Stimulated activated CD4-positive, alpha-beta T cell treated with anti-CD3 and anti-CD28 coated beads, Interleukin-12 subunit alpha, Interleukin-12 subunit beta, amount 100 ng/mL, for 48 hours (primary cell): ENCODE measurements at places on chromosomes 3 and 15.

DNA sequence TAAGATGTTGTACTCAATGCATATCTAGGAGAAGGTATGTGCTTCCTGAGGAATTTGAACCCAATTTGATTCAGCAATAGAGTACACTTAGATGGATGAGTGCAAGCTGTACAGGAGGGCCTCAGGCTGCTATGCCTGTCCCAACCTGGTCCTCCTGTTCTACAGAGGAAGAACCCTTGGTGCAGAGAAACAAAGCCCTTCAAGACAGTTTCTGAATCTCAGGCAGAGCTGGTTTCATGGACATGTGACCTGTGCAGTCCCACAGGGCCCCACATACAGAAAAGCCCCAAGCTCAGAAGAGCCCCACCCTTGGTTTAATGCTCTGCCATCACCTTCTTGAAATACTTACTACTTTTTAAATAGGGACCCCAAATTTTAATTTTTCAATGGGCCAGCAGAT lies 15.3 kb downstream of the FOXP1 start:
- DNase-seq, result no peak

- no peak for DNase-seq
Measured at GRCh38 chr3:2883283-2883682, 226.9 kb downstream of the IL5RA start.

- no peak for DNase-seq
Measured at GRCh38 chr3:98564282-98565005, 29.0 kb downstream of the CPOX start.

DNA sequence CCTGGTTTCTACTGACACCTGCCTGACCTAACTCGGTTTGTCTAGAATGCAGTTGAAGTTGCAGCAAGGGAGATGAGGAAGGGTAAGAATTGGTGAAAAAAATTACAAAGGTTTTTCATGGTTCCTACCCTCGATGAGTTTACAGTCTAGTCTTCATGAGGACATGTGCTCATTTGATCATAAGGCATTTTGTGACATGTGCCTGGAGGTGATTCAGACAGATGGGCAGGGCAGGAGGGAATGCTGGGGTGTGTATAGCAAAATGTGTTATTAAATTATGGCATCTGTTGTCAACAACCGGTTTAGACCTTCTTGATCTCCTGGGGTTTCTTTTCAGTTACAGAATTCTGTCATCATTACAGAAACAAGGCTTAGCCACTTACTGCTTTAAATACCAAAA lies 101.2 kb downstream of the CACNA1D start:
- no peak for DNase-seq

DNA sequence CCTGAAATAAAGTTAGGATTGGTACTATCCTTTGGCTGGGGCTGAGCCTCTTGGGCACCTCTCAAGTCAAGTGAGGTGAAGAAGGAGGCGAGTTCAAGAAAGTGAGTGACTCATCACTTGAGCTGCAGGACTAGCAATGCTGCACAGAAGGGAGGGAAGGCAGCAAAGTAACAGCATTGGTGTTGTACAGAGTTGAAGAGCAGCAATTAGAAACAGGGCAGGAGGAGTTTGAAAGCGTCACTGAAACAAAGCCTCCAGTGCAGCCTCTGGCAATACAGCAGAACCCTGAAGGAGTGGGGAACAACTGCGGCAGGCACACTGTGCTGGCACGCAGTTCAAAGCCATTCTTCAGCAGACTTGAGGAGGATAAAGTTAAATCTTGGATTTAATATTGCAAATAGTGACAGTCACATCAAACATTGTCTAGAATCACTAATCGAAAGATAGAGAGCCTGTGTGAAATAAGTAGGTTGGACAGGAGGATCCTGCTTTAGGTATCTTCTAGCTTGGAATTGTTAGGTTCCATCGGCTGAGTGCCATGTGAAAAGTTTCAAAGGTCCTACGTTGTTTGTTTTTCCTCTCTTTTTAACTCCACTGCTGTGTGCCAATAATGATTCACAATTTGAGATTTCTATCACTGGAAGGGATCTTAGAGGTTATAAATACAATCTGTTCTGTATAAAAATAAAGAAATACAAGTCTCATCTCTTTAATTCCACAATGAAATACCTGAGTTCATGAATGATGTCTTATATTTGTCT lies 479.8 kb downstream of the NAALADL2 start:
- DNase-seq, result no peak

DNA sequence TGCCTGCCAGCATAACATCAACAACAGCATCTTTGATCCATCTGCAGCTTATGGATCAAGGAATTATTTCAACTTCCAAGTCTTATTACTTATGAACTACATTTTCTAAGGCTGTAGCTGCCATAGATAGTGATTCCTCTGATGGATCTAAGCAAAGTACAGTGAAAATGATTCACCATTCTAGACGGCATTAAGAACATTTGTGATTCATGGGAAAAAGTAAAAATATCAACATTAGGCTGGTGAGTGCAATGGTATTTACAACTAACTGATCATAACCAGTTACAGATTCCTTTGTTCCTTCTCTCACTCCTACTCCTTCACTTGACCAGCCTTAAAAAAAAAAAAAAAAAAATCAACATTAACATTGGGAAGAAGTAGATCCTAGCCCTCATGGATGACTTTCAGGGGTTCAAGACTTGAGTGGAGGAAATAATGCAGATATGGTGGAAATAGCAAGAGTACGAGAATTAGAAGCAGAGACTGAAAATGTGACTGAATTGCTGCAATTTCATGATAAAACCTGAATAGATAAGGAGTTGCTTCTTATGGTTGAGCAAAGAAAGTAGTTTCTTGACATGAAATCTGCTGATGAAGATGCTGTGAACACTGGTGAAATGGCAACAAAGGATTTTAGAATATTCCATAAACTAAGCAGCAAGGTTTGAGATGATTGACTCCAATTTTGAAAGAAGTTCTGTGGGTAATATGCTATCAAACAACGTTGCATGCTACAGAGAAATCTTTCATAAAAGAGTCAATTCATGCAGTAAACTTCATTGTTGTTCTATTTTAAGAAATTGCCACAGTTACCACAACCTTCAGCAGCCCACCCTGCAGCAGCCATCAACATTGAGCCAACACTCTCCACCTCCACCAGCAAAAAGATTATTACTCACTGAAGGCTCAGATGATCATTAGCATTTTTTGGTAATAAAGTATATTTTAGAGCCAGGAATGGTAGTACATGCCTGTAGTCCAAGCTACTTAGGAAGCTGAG lies 22.8 kb downstream of the SLC12A6 start:
- no peak for DNase-seq

GRCh38 chr3:111621535-111621934 lies 26.4 kb upstream of the ZBED2 start:
- no peak for DNase-seq

GRCh38 chr15:99582508-99582960 lies 16.8 kb downstream of the MEF2A start:
- DNase-seq, result no peak

DNA sequence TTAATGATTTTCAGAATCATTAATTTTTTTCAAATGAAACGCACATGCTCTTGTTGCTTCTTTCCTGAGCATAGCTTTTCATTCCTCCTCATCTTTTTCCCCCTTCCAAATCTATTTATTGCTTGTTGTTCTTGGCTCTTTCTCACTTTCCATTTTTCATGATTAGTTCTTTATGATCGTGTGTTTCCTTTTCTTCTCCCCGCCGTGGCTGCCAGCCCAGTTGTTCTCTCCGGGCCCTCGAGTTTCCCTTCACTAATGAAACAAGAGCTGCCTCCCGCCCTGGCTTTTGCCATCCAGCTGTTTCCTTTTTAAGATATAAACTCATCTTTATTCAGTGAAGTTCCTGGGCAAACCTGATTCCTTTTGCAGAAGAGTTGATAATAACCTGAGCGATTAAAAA lies 170.2 kb upstream of the NR2F2 start:
- no peak for DNase-seq

- no peak for DNase-seq
Measured at GRCh38 chr3:23183731-23184130, 19.4 kb upstream of the UBE2E2 start.

- DNase-seq, result no peak
Measured at GRCh38 chr15:48777645-48778330, 33.1 kb downstream of the CEP152 start.

DNA sequence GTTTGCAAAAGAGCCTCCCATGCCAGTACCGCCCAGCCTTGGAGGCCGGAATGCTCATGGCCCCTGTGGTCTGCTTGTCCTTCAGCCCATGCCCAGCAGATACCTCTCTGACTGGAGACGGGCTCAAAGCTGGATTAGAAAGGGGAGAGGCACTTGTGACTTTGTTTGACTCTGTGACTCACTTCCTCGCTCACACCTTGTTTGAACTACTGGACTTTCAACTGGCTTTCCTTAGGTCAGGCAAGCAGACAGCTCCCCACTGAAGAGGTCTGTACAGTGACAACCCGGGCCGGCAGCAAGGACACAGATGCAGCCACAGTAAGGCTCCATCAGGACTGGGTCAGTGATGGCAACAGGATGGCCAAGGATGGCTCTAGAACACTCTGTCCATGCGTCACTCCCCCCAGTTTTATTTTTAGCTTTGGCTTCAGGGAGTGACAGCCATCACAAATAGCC lies 98.6 kb upstream of the ABHD17C start:
- DNase-seq, result no peak

GRCh38 chr15:93816815-93817214 lies 414.5 kb upstream of the MCTP2 start:
- DNase-seq, result no peak

- DNase-seq, result no peak
Measured at GRCh38 chr3:101212730-101213129, 107.6 kb downstream of the IMPG2 start.

GRCh38 chr15:83720468-83720867 lies 66.5 kb downstream of the ADAMTSL3 start:
- DNase-seq, result no peak

DNA sequence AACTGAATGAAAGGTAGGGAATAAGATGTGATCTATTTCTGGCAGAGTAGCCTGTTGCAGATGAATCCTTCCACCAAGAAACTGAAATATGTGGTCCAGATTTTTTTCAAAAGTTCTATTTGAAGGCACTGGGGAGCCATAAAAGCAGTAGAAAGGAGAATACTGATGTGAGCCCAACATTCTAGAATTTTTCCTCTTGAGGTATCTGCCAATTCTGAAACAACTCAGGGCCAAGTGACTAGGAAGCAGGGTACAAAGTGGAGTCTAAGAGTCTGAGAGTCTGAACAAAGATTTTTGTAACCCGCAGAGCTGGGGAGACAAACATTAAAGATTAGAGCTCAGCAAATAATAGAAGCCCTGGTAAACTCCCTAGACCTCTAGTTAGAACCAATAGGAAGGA lies 58.3 kb upstream of the SLCO3A1 start:
- DNase-seq, result no peak

DNA sequence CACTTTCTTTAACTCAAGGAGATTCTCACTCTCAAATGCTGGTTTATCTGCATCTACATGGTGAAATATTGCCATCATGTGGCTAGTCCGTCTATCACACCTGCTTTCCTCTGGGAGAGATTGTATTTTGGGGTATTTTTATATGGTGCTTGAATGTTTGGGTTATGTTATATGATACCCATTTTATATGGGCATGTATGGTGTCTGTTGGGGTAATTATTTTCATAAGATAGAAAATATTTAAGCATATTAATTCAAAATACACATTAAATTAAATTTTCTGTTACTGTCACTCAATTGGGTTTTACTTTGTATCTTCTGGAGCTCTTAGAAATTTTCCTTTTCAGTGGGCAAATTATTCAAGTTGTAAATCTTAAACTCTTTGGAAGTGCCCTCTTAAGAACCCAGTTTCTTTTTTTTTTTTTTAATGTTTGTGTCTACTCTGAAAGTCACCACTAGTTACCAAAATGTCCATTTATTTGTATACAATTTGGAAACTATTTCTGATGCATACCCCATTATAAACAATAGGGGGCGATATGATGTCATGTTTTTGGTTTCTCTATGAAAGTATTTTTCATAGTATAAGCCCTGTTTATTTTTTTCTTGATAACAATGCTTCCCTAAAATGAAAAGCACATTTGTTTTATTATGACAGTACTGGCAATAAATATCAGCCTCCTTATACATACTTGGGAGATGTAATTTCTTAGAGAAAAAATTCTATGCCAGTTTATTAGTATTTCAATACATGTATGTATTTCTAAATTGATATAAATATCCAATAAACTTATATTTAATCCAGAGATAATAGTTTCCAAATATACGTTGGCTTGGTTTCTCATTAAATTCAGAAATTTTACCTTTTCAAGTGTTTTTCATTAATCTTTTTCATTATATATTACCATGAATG lies 36.1 kb upstream of the PLSCR5 start:
- DNase-seq, result no peak

DNA sequence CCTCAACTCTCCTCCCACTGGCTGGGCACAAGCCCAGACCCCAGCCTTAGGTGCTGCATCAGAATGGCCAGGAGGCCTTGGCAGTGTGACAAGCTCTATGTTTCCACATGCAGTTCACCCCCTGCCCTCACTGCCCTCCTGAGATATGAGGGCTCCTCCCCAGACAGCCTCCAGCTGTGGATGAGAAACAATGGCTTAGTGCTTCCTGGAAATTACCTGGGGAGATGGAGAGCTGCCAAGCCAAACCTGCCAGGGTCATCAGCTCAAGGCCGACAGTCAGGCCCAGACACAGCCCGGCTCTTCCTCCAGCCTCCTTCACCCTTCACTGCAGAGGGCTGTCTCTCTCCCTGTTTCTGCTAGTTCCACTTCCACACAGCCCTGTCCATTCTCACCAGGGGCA lies 76.3 kb downstream of the MYLK start:
- no peak for DNase-seq

GRCh38 chr3:179794355-179794754 lies 141.5 kb downstream of the USP13 start:
- no peak for DNase-seq

DNA sequence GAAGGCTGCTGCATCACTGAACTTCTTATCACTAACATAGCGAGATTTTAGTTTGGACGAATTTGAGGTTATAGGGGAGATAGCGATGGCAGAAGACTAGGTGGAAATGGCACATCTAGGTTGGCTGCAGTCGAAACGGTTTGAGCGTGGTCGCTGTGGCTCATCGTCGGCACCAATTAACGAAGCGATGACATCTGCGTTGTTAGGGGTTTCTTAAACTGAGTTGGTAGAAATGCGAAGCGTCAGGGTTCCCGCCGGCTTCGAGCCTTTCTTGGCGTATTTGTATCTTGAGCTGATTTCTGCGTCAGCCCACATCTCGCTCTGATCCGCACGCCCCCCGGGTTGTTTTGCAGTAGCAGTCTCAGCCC lies 319 bp downstream of the LNP1 start:
- no peak for DNase-seq

GRCh38 chr15:43792761-43793476 lies 799 bp downstream of the SERF2 start:
- no peak for DNase-seq
